Hepatocyte (in vitro differentiated cells): ENCODE measurements at places on chromosomes 1 and 21. TPM values are rescaled to one million over a fixed set of nuclear protein-coding genes. Genes with fewer than 3 reads are reported as not detected.
A peak's percentile ranks its signal among the peaks of the same experiment; 100 is the strongest.

GRCh38 chr21:43341378-43342161 is 85.4 kb downstream of the SIK1 start:
- no peaks in the 10 kb centered on the region for H3K36me3 ChIP-seq
- peak overlapping the region; percentile 97 for H3K27ac ChIP-seq
- no peak overlapping the region for H3K4me3 ChIP-seq
- H3K27me3 ChIP-seq, result no peaks in the 10 kb centered on the region
- DNase-seq, result no peak

GRCh38 chr1:97245682-97246081 is 524.1 kb downstream of the PTBP2 start:
- H3K27ac ChIP-seq, result no peak overlapping the region
- H3K4me1 ChIP-seq, result no peaks in the 10 kb centered on the region
- DNase-seq, result peak; percentile 8
- no peaks in the 10 kb centered on the region for H3K36me3 ChIP-seq

DNA sequence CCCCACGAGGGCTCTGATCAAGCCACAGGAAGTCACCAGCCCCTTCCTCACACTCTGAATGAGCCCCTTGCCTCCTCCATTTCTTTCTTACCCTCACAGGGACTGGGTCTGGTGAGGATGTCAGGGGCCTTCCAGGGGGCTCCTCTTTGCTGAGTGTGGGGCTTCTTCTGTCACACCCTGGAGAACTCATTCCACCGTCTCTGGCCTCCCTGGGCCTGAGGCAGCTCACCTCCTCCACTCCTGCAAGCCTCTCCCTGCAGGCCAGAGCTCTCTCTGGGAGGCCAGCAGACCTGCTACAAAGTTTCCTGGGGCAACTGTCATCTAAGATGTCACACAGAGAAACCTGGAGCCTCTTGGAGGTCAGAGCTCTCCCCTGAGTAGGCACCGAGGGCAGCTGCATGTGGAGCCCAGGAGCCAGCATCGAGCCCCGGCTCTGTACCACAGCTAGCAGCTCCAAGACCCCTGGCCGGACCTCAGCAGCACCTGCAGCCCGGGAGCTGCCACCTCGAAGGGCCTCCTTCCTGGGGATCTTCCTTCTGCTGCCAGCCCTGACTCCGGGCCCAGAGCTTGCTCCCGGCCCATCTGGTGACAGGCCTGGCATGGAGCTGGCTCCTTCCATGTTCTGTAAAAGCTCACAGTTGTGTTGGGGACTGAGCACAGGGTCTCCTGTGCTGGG is 1.1 kb downstream of the SPOCD1 start:
- no peak for DNase-seq
- no peaks in the 10 kb centered on the region for H3K36me3 ChIP-seq
- H3K27me3 ChIP-seq, result no peaks in the 10 kb centered on the region
- no peak overlapping the region for H3K4me3 ChIP-seq
- no peaks in the 10 kb centered on the region for H3K4me1 ChIP-seq

DNA sequence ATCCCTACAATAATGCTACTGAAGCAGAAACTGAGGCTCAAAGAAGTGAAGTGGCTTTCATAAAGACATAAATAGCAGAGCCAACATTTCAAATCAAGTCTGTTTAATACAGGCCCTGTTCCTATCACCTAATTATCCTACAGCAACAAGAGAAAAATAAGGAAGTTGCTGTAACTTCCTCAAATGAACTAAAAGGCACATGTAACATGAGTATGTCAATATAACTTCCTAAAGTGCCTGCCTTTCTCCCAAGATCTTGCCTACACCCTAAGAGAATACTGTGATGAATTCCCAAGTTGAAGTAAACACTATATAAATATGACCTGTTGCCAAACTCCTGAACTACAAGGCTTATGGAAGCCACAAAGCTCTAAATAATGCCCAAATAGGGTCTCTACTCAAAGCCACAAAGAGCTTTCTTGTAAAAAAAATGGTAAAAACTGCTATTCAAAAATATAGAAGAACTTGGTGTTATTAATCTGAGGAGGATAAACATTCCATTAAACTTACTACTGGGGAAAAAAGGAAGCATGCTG is 8.6 kb downstream of the BEND5 start:
- no peak for DNase-seq
- H3K4me1 ChIP-seq, result peaks cover 33% of the 10 kb centered on the region
- H3K27me3 ChIP-seq, result no peaks in the 10 kb centered on the region
- no peak overlapping the region for H3K4me3 ChIP-seq

DNA sequence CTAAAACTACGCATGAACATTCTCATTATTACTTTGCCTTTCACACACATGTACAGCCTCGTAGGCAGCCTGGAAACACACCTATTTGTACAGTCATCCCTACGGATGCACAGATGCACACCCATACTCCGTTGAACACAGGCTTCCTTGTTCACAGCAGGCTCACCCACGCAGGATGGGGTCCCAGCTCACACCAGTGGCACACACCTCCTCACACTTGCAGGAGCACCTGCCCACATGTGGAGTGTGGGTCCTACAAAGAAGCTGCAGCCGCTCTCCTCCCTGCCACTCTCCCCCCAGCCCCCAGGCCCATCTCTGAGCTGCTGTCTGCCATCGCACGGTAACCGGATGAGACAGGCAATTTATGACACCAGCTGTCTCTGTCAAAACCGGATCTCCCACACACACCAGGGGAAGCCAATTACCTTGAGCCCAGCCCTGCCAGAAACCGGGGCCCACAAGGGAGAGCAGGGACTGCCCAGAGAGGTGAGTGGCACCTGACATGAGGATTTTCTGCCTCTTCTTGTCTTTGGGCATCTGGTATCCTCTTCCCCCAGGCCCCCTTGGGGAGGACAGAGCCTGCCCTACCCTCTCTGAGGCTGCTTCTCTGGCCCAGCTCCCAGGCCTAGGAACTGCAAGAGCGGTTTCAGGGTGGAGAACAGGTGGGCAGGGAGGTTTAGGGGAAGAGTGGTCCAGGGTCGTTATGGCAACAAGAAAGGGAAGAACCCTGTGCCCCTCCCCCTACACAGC is 175.4 kb downstream of the IGSF21 start:
- H3K36me3 ChIP-seq, result no peaks in the 10 kb centered on the region
- H3K27ac ChIP-seq, result no peak overlapping the region
- peaks cover 17% of the 10 kb centered on the region for H3K27me3 ChIP-seq
- no peaks in the 10 kb centered on the region for H3K4me1 ChIP-seq

DNA sequence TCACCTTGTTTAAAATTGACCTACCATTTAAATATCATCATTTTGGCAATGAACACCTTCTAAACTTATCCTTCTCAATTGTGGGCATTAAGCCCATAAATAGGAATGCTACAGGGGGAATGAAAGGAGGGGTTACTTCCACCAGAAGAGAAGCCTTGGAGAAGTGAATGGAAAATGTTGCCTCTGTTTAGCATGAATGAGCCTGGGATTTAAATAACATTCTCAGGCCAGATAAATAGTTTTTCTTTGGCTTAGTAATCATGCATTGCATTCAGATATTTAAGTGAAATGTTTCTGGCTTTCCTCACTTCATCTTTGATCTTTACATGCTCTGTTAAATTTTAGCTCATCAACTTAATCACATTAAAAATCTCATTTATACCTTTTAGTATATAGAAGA is 284.3 kb upstream of the FMN2 start:
- H3K27ac ChIP-seq, result no peak overlapping the region
- no peaks in the 10 kb centered on the region for H3K27me3 ChIP-seq
- no peak for DNase-seq
- H3K4me3 ChIP-seq, result no peak overlapping the region
- H3K36me3 ChIP-seq, result no peaks in the 10 kb centered on the region

DNA sequence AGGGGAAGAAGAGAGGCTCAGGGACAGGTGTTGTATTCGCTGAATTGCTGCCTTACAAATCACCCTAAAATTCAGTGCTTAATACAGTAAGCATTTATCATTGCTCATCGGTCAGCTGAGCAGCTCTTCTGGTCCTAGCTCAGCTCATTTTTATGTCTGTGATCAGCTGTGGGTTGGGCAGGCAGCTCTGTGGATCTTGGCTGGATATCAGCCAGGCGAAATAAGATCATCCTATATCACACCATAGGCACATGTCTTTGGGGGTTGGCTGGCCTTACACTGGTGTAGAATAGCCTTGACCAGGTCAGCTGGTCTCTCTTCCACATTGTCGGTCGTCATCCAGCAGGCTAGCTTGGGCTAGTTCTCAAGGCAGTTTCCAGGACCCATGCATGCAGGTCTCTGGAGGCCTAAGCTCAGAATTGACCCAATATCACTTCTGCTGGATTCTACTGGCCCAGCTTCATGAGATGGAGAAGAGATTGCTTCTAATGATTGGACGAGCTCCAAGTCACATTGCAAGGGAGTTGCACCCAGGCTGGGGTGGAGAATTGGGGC is 448.6 kb downstream of the KIF26B start:
- H3K4me3 ChIP-seq, result no peak overlapping the region
- peaks cover 32% of the 10 kb centered on the region for H3K4me1 ChIP-seq
- no peaks in the 10 kb centered on the region for H3K27me3 ChIP-seq
- no peak overlapping the region for H3K27ac ChIP-seq
- DNase-seq, result no peak

FMO1 gene
- total RNA-seq, result 71.2 and 79.6 TPM in 2 replicates

C1QC gene
- total RNA-seq, result 4.1 and 6.6 TPM in 2 replicates

ZNF684 gene
- total RNA-seq, result 5.3 and 9.6 TPM in 2 replicates
